G401 (cell line): ENCODE measurements at places on chromosomes 3 and 15.

DNA sequence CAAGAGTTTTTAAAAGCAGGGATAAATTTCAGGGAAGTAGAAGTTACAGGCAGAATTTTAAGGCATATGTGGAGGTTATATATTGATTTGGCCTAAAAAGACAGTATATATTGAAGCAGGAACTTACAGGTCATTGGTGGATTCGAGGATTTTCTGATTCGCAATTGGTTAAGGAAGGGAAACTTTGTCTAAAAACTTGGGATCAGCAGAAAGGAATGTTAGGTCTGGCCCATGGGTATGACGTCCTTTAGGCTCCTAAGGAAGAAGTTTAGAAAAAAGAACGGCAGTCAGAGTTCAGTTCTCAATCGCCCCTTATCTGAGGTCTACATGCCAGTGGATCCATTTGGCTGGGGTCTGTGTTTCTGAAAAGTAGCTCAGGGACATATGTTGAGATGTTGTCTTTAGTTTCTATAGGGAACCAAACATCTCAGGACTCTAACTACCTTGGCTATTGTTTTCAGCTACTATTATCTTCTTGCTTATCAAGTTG is 33.2 kb upstream of the ACP3 start:
- DNase-seq: no peak

DNA sequence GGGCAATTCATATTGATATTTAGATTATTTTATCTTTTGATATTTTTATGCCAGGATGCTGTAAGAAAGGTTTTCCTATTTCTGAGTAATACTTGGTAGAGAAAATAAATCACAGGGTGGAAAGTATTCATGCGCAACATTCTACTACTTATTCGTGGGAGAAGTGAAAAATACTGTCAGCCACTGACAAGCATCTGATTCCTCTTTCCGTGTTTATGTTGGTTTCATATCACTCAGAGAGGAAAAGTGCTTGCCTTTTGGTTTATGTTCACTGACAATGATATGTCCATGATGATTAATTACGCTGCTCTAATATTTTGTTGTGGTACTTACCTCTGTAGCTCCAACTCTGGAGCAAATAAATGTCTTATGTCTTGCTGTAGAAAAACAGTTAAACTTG is 429.4 kb downstream of the EDEM1 start:
- no peak for DNase-seq

DNA sequence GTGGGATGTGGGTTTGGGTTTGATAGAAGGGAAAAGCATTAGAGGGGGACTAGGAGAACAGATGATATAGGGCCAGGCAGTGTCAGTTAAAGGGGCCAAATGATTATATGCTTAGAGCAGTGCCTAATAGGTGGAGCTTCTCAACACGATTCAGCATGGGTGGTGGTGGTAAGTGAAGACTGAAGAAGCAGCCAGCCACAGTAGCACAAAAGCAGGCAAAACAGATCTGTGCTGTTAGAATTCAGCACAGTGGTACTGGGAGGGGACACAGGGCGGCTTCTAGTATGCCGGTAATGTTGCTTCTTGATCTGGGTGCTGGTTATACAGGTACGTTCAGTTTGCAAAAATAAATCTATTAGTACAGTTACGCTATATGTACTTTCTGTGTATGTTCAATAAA is 25.5 kb downstream of the PDE8A start:
- no peak for DNase-seq

- no peak for DNase-seq
These were observed 40.5 kb upstream of the GYG1 start for GRCh38 chr3:148950806-148951205.

DNA sequence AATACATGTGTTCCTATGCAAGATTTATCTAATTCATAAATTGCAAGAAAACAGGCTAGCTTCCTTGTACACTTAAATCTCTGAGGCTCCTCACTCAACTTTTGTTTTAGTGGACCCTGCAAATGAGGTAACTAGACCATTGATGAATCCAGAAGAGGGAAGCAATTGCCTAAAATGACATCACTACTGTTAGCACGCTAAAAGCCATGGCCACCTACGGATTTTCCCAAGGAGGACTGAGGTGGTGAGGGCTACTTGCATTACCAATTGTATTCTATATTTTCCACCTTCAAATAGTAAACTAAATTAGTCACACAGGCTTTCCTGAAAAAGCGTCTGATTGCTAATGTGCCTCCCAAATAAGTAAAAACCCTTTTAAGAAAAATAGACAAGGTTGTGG is 140.7 kb downstream of the GADL1 start:
- DNase-seq: no peak

- DNase-seq: peak; percentile 5
These were observed 179.7 kb upstream of the NDN start for GRCh38 chr15:23866832-23867231.
